NCI-H2171 treated with DMSO at 0.1 percent for 48 hours (cell line): ENCODE measurements at places on chromosomes 2 and 18.

DNA sequence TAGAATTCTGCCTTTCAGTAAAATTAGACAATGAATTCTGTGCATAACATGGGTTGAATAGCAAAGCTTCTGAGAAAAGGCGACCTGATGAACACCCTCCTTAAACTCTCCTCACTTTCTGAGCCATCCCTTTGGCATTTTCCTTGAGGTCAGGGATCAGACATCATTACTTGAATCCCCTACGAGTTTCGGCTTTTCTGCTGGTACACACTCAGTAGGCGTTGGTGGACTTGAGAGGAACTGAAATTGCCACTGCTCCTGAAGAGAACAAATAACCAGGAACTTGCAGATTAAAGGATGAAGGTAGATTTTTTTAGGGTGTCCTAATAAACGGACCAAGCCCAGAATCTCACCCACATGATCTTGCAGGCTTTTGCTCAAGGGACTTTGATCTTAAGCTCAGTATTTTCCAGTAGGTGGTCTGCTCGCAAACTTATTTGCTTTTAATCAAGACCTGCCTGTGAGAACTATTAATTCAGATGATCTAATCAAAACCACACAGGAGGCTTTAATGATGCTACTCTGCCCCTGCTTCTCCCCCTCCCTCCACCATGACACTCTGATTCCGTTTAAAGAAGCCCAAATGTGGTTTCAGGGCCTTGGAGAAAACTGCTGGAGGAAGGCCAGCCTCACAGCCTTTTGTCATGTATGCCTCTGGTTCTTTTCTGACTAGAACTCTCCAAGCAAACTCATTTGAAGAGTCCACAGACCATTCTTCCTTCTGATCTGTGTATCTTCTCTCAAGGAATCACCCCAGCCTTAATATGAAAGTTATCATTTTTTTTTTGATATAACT, 124.9 kb downstream of the PRKCE start:
- DNase-seq: no peak

GRCh38 chr2:120653871-120654270, 81.8 kb upstream of the GLI2 start:
- no peak for DNase-seq

GRCh38 chr2:139514951-139515350, 734.8 kb upstream of the NXPH2 start:
- peak; percentile 67 for DNase-seq

GRCh38 chr18:22800551-22800951, 132.6 kb upstream of the RBBP8 start:
- no peak for DNase-seq

DNA sequence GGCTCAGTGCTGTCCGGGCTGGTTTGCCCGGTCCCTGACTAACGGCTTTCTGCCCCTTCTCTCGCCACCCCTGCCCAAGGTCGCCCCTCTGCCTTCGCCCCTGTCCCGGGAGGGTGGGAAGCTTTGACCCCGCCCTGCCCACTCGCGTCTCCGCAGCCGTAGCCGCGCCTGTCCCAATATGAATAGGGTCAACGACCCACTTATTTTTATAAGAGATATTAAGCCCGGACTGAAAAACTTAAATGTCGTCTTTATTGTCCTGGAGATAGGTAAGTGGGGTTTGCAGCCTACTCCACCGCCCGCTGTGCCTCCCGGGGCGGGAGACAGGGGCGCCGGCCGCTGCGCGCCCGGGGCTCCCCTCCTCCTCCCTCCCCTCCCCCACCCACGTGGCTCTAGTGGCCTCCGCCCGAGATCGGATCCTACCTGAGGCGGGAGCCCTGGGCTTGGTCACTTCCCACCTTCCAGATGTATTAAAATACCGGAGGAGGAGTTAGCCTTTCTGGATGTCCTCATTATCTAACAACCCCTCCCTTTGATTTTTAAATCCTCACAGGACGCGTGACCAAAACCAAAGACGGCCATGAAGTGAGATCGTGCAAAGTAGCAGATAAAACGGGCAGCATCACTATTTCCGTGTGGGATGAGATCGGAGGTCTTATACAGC, 633 bp downstream of the NABP1 start:
- peak; percentile 52 for DNase-seq

GRCh38 chr2:236754271-236754944, 184.8 kb downstream of the ACKR3 start:
- DNase-seq: no peak

DNA sequence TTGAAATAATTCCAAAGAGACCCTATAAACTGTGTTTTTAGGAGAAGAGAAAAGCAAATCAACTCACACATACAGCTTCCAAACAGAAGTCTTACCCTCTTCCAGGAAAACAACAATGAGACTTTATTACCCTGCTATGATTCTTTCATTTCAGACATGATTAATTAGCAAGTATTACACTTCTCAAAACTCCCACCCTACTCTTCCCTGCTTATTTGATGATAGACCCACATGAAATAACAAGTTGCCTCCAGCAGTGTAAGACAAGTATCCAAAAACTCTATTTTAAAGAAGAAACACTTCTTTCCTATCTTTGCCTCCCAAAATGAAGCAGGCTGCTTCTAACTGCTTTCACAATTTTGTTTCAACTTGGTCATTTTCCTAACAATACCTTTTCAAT, 4.1 kb downstream of the FIGN start:
- DNase-seq: no peak
